Activated T-helper 2 cell treated with anti-CD3 and anti-CD28 coated beads, Interferon-gamma antibody, Interleukin-2, Interleukin-4, amounts not matched to agents 10 μg/mL and 5 μg/mL and 100 μg/mL, durations not matched to agents 14 hours and 24 hours and 36 hours (primary cell): ENCODE measurements at places on chromosomes 4 and X. TPM values are rescaled to one million over a fixed set of nuclear protein-coding genes. Genes with fewer than 3 reads are reported as not detected.

The GTPBP6 gene
- 65.5 and 67.0 TPM in 2 replicates for total RNA-seq

DNA sequence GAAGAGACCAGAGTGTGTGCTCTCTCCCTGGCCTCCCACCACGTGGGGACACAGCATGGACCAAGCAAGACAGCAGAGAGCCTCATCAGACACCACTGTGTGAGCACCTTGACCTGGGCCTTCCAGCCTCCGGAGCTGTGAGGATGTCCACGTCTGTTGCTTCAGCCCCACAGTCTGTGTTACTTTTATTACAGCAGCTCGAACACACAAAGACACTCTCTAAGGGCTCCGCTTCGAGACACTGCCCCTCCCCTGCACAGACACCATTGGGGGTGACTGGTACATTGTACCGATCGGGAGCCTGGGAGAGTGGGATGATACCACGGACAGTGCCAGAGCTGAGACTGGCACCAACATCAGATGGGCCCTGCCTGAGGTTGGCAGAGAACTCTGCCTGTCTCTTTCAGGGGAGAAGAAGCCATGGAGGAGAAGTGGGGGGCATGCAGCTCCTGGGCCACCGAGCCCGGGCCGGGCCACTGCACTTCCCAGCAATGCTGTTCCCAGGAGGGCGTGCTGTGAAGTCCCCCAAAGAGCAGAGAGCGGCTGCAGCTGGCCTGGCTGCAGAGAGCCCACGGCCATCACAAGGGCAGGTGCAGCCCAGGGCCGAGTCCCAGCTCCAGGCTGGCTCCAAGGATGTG, 48.1 kb upstream of the HMX1 start:
- DNase-seq = no peak

DNA sequence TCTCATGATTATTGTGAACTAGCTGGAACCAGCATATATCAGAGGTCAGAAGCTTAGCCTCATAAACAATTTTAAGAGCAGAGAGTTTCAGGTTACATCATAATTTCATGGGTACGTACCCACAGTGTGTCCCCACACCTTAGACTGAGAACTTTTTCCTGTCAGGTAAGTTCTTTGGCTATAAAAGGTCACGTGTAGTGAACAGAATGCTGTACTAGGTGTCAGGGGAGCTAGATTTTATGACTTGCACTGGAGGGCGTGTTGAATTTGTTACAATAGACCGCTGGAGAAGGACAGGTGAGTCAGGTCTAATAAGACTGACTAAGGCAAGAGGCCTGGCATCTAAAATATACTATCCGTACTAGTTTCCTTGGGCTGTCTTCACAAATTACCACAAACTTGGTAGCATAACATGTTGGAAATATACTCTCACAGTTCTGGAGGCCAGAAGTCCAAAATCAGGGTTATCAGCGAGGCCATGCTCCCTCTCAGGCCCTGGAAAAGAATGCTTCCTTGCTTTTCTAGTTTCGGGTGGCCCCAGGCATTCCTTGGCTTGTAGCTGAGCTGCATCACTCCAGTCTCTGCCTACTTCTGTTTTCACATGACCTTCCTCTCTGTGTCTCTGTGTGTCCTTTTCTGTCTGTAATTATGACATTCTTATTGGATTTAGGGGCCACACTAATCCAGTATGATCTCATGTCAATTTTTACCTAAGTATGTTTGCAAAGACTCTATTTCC, 512.0 kb upstream of the NR3C2 start:
- DNase-seq = no peak

DNA sequence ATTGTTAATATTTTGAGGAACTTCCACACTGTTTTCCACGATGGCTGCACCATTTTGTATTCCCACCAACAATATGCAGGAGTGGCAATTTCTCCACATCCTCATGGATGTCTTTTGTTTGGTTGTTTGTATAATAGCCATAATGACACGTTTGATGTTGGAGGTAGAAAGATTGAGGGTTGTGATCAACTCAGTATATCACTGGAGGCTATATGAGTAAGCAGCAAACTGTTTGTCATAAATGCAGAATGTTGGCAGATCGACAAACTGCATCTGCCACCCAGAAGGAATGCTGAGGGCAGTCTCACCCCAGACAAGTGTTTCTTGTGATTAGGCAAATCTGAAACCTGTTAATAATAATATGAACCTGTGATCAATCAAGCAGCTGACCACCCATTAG, 243.9 kb upstream of the WDFY3 start:
- no peak for DNase-seq

GRCh38 chr4:140281828-140282552, 91.5 kb upstream of the SCOC start:
- no peak for DNase-seq
